ENCODE measurements at places on chromosomes 4 and X.

GRCh38 chrX:37692918-37693317 lies 7.3 kb downstream of the XK start:
- no peak for DNase-seq

- no peak for DNase-seq
Observed at GRCh38 chr4:38948551-38948950, 80.9 kb downstream of the FAM114A1 start.

GRCh38 chr4:37908488-37909331 lies 17.8 kb downstream of the TBC1D1 start:
- no peak for DNase-seq

DNA sequence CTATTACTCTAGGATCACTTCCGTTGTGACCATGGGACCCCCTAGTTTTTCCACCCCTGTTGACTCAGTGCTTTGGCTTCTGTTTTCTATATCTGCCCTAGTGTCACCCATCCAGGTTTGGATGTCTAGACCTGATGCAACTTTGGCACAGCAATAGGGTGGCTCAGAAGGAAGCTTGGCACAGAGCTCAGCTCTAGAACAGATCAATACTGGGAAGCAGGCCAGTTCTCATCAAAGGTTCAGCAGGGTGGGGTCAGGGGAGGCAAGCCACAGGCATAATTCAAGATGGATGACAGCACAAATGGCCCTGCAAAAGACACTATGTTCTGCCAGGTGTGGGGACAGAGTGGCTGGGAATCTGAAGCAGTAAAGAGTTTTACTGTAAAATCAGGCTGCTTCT lies 74.2 kb upstream of the EGFL6 start:
- no peak for DNase-seq

DNA sequence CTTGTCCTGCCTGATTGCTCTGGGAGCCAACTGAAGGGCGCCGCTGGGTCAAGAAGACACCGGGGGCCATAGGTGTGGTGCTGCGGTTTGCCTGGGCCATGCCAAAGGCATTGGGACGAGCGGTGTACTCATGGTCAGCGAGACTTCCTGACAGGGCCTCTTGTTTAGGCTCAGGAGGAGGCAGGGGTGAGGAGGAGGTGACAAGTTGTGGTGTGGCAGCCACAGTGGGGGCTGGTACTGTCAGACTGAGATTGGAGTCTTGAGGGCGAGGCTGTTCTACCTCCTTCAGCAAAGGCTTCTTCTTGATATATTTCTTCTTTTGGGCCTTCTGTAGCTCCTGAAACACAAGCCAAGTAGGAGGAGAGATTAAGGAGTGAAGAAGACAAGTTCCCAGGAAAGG lies 104.1 kb downstream of the PHF8 start:
- DNase-seq: no peak

GRCh38 chrX:141642979-141643378 lies 53.5 kb downstream of the SPANXA2 start:
- DNase-seq: no peak

GRCh38 chrX:79096145-79096556 lies 48.3 kb upstream of the GPR174 start:
- peak; percentile 12 for DNase-seq

GRCh38 chrX:39856472-39857121 lies 241.2 kb downstream of the BCOR start:
- no peak for DNase-seq

DNA sequence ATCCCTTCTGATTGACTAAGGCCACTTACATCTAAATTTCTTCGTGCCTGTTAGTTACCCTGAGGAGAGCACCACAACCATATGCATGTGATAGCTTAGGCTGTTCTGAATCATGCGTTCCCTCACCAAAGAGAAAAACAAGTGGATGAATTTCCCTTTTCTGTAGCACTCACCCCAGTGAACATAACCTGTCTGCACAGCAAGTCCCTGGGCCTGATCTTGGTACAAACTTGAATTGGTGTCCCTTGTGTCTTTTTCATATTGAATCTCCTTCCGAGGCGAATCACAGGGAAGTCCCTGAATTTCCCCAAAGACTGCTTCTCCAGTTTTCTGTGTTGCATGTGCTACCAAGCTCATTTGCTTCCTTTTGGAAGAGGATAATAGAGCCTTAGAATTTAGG lies 100.4 kb downstream of the KLHL8 start:
- DNase-seq: no peak

DNA sequence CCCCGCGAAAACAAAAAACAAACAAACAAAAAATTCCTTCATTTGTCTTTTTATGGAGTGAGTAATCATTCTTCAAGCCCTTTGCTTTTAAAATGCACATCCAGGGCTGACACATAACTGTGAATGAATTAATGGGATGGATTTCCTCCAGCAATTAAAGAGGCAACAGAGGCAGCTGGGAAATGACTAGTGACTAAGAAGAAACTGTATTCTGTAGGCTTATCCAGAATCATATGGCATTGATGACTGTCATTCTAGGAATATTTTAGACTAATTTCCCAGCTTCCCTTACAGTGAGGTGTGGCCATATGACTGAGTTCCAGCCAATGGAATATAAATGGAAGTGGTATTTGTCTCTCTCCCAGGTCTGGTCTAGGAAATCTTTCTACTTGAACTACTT lies 46.8 kb upstream of the PDE5A start:
- no peak for DNase-seq

DNA sequence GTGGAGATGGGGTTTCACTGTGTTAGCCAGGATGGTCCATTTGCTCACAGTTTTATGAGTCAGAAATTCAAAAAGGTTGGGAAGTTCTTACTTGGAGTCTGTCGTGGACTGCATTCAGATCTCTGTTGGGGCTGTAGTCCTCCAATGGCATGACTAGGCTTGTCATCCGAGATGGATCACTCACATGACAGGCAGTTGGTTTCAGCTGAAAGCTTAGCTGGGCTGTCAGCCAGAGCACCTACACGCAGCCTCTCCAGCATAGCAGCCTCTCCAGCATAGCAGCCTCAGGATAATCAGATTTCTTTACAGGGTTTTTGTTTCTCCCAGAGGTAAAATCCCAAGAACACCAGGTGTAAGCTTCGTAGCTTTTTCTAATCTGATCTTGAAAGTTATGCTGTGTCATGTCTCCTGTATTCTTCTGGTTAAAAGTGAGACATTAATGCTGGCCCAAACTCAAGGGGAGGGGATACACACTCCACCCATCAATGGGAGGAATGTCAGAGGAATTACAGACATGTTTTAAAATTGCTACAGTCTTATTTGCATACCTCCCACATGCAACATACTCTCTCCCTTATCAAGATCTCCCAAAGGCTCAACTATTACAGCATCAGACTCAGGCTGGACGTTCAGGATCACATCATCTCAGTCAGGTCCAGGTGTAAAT lies 31.6 kb upstream of the SOD3 start:
- no peak for DNase-seq

DNA sequence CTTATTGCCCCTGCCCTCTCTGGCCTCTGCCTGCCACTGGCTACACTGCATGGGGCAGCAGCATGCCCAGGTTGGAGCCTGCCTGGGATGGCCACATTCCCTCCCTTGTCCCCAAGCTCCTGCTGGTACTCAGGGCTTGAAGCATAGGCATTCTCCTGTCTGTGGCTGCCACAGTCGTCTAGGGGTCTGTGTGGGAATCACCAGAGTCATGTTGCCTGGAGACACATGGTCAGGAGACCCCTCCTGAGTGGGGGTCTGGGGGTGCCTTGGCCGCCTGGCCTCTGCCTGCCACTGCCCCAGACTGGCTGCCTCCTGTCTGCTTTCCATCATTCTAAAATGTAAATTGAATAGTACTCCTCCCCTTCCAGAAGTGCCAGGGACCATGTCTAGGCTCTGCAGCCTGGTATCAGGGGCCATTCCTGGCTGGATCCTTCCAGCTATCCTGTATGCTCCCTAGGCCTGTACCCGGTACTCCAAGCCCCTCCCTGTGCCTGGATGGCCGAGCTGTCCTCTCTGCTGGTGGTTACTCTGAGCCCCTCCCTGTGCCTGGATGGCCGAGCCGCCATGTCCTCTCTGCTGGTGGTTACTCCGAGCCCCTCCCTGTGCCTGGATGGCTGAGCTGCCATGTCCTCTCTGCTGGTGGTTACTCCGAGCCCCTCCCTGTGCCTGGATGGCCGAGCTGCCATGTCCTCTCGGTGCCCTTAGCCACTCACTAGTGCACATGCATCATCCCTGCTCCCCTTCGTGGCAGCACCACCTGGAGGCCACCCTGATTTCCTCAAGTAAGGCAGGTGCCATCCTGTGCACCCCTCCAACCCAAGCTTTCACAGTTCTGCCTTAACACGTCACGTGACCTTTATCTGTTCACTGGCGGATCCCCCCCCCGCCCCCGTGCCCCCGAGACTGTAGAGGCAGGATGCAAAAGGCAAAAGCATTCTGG lies 5.5 kb upstream of the NKX1-1 start:
- DNase-seq: no peak

DNA sequence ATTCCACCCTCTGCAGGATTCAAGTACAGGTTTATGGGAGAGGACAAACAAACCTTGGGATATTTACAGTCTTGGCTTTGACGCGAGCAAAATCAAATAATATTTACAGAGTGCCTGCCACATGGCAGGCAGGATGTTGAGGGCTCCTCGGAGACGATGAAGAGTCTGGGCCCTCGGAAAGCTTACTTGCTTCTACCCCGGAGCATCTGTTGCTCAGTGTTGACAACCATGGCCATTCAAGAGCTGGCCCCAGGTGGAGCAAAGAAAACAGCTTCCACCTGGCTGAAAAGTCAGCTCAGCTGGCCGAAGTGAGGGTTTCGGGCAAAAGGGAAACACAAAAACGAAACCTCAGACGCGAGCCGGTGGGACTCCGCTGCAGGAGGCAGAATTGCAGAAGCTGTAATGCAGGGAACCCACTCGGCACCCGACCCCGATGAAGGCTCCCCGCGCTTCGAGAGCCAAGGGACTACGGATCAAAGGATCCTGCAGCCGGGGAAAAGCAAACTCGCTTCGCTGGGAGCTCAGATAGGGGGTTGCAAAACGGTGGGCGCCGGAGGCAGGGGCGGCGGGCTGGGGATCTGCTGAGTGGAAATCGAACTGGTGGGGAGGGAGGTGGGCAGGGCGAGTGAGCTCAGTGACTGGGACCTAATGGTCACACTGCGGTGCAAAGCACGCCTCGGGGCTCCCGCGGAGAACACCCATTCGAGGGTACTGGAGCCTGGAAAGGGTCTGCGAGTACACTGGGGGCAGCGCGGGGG lies 805 bp downstream of the ATP8A1 start:
- peak; percentile 41 for DNase-seq

DNA sequence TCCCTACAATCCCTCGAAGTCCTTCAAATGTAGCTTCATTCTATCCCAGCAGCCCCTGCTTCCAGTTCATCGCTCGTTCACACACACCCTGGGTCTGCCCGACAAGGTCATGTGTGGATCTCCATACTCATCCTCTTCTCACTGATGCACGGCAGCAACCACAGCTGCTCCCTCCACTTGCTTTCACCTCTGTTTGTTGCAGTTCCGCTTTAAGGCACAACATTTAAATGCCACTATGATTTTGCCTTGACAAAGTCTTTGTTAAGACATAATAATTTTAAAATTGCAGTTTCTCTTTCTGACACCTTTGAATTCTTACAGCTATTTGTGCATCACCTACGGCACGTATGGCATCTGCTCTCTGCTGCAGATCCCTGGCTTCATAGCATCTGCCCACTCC lies 1.8 kb downstream of the ODAPH start:
- DNase-seq: no peak

DNA sequence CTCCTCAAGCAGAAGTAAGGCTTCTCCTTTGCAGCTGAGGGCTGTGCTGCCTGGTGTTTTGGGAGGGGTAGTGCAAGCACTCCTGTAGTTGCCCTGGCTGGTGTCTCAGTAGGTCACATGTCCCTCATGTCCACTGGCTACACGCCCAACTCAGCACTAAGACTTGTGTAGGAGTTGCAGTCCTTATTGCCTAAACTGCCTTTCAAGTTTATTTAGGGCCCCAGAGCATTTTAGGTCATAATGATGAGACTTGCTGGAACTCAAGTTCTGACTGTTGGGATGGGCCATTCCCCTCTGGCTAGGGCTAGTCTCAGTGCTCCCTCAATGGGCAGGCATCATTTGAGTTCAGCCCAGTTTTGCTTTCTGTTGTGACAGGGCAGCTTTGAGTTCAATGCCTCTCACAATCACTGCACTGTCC lies 44.1 kb downstream of the PPM1K start:
- DNase-seq: no peak

DNA sequence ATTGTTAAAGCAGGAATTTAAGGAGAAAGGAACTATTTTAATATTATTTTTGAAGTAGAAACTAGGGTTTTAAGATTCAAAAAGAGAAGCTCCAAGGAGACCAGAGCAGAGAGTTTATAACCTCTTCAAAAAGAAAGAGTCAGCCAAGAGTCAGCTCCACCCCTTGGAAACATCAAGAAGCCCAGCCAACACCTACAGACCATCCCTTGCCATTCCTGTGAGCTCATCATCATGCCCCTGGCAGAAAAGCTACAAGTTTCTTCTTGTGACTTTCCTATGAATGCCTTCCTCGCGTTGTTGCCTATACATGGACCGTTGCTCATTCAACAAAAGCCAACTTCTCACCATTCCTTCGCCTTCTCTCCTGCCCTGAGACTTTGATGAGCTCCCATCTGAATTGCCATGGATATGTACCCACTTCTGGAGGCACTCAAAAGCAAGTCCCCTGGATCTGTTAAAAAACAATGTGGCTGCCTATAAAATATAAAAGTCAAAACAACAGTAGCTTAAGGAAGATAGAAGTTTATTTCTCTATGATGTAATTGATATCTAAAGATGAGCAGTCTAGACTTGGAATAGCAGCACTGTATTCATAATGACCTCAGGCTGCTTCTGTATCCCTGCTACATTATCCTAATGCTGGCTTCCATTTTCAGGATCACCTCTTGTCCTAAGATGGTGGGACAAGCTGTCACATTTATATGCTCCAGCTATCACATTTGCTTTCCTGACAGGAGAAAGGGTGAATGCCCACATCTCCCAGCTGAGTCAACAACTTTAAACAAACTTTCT lies 20.3 kb downstream of the PLRG1 start:
- no peak for DNase-seq

DNA sequence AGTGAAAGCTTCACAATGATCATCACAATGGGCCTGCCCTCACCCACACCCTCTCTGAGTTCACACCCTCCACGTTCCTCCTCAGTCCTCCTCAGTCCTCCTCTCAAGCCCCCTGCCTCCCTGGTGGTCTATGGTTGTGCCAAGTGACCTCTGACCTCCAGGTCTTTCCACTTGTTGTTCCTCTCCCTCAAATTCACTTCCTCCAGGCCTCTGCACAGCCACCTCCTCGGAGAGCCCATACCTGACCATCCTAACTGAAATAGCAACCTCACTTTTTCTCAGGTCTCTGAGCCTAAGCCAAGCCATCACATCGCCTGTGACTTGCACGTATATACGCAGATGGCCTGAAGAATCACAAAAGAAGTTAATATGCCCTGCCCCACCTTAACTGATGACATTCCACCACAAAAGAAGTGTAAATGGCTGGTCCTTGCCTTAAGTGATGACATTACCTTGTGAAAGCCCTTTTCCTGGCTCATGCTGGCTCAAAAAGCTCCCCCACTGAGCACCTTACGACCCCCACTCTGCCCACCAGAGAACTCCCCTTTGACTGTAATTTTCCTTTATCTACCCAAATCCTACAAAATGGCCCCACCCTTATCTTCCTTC lies 293.4 kb upstream of the TENM3 start:
- DNase-seq: no peak
